D721Med (cell line): ENCODE measurements at places on chromosomes 1 and 21.

- no peak for DNase-seq
Measured at GRCh38 chr1:167136191-167136614, 42.3 kb downstream of the STYXL2 start.

DNA sequence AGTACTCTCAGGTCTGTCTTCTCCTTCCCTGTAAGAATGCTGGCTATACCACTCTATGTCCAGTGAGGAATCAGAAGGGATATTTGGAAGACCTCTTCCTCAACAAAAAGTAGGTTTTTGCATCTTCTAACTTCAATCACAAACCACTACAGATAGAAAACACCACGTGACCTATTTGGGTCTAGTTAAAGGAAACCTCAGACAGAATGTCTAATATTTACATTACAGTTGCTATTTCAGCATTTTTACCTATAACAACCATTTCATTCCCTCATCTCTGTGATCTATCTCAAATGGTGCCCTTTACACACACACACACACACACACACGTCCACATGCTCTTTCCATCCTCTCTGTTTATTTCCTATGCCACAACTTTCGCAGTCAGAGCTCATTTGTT lies 7.9 kb upstream of the ADORA3 start:
- DNase-seq: no peak

GRCh38 chr21:33117101-33117888 lies 47.4 kb downstream of the OLIG1 start:
- DNase-seq: no peak

DNA sequence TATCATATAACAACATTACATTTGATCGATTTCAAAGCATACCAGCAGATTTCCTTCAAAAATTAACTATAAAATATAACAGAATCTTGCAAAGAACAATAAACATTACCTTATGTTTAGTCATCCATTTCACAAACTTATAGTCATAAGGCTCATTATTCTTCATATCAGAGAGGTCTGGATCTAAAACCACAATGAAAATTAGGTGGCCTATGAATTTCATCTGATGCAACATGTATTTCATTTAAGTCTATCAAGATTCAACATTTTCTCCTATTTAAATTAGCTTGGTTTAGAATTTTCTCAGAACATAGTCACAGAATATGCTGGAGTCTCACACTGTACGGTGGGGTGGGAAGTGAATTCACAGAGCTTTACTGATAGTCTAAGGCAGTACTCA lies 49.2 kb downstream of the KYAT3 start:
- DNase-seq: no peak

GRCh38 chr1:26787381-26787705 lies 407 bp upstream of the PIGV start:
- DNase-seq: no peak

GRCh38 chr1:24119859-24120756 lies 8.2 kb upstream of the MYOM3 start:
- no peak for DNase-seq

GRCh38 chr1:40267767-40268187 lies 9.7 kb downstream of the ZMPSTE24 start:
- DNase-seq: no peak

DNA sequence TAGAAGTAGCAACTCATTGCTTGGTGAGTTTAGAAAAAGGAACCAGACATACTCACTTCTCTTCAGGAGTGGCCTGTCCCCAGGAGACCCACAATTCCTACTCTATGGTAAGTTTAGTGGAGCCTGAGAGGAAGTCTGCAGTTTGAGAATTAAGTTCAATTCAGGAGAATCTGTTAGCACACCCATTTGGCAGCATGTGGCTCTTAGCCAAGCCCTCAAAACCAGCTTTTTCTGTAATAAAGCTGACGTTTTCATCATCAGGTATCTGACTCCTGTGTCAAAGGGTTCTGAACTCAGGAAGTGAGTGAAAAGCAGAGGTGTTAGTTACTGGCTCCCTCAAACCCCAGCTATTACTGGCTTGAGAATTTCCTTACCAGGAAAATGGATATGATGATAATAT lies 20.4 kb upstream of the RGS16 start:
- no peak for DNase-seq

GRCh38 chr1:23110391-23110790 lies 58.3 kb downstream of the LUZP1 start:
- DNase-seq: no peak

- DNase-seq: no peak
Measured at GRCh38 chr1:229318056-229318455, 24.8 kb downstream of the CCSAP start.

GRCh38 chr1:38964140-38964548 lies 22.5 kb upstream of the RHBDL2 start:
- DNase-seq: no peak

GRCh38 chr1:205028390-205028789 lies 14.6 kb upstream of the CNTN2 start:
- no peak for DNase-seq

- DNase-seq: no peak
Measured at GRCh38 chr1:55334797-55335196, 119.6 kb upstream of the USP24 start.
